ENCODE measurements at places on chromosomes 1 and 21. TPM values are rescaled to one million over a fixed set of nuclear protein-coding genes. Genes with fewer than 3 reads are reported as not detected.

Gene SELE
- not detected for total RNA-seq

Gene TNFAIP8L2
- total RNA-seq: not detected

Gene PGLYRP4
- not detected for total RNA-seq

Gene SPRR2A
- not detected for total RNA-seq

Gene FALEC
- not detected for total RNA-seq

Gene HES3
- not detected for total RNA-seq

Gene FCRLA
- not detected for total RNA-seq

Gene HSD3B2
- not detected for total RNA-seq

Gene COG2
- total RNA-seq: 15.7 TPM

Gene IGSF3
- not detected for total RNA-seq

Gene ADAM30
- not detected for total RNA-seq

Gene CCDC17
- total RNA-seq: 4.0 TPM

Gene DDAH1
- 88.9 TPM for total RNA-seq

Gene IGSF9
- total RNA-seq: not detected

Gene ZYG11B
- 36.7 TPM for total RNA-seq

Gene CD1E
- total RNA-seq: not detected

Gene TNFSF4
- total RNA-seq: 0.49 TPM

Gene BATF3
- total RNA-seq: not detected

Gene KRTAP10-3
- not detected for total RNA-seq

Gene NPHS2
- total RNA-seq: not detected

Gene OLFM3
- total RNA-seq: not detected

Gene HSF2BP
- total RNA-seq: 2.3 TPM

Measured in fibroblast of the aortic adventitia (primary cell).